Hematopoietic multipotent progenitor cell treated with erythropoietin and hydrocortisone succinate and interleukin-3 and kit ligand, for 17 days (in vitro differentiated cells): ENCODE measurements at places on chromosomes 6 and 20.

DNA sequence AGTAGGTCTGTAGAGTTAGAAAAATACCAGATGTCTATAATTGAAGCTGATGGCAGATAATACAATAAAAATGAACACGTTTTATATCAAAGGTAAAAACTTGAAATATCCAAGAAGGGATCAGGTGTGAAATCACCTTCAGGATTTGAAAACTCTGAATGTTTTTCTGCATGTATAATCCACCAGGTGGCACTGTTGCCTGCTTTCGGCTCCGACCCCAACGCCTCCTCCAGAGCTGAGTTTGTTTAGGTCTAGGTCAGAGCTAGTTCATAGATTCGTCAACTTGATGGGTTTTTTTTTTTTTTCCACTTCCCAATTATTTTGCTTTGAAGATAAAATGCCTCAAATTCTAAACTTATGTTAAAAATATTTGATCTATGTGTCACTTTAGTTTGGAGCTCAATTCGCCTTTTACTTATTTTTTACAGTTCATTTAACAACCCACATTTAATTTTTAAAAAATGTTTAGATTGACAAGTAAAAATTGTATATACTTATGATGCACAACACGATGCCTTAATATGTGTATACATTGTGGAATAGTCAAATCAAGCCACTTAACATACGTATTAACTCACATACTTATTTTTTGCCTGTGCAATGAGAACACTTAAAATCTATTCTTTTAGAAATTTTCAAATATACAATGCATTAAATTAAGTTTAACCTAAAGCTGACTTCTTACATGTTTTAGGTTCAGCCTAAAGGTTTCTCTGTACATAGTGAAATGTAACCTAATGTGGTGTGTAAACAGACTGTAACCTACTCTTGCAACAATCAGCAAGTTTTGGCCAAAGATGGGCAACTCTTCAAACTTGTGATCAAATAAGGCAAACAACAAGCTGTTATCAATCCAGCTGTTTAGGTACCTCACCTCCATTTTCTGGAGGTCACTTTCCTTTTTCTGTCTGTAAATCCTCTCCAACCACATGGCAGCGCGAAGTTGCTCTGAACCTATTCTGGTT is 39.4 kb upstream of the ENPP4 start:
- peak; percentile 36 for DNase-seq

DNA sequence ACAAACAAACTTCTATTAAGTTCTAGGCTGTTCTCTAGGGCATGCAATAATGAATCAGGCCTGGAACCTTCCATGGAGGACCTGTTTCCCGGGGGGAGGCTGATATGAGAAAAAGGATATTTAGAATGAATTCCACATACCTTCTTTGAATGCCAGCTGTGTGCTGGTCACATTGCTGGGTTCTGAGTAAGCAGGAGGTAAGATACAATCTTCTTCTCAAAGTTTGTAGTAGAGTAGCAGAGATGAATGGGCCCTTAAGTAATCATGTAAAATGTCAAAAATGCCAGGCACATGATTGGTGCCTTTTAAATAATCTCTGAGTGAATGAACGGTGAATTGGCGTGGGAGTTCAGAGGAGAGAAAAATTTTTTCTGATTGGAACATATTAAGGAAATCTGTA is 47.4 kb downstream of the TGM2 start:
- no peak for DNase-seq

DNA sequence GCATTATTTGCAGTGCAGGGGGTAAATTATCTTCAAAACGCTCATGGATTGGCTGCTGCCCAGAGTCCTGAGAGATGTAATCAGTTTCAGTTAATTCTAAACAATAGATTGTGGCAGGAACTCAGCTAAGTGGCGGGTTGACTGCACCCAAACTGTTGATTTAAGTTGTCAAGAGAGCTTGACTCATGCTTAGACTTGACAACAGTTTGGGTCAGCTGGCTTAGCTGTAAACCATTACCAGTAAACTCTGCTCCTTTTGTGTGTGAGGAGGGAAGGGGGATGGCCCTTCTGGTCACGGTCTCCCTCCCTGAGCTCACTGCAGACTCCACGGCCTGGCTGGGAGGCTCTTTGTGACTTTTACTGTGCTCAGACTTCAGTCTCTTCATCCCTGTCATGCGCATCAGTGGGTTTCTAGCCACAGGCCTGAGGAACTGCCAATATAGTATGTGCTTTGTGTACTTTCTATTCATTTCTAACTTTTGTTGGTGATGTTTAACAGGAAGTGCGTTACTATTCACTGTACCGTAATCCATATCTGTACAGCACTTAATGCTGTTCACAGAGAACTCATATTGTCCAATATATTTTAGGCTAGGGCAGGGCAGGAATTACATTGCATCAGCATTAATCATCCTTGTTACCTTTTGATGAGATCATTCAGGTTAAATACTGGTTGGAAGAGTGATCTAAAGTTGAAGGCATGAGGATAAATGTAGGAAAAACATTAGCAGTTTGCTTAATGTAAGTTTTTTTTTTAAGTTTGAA is 488.3 kb downstream of the CDKAL1 start:
- no peak for DNase-seq

GRCh38 chr6:165841153-165841558 is 178.1 kb upstream of the PDE10A start:
- no peak for DNase-seq

- DNase-seq, result no peak
Observed at GRCh38 chr6:26008470-26008869, 45.9 kb downstream of the TRIM38 start.

GRCh38 chr6:162074641-162075275 is 652.8 kb downstream of the PRKN start:
- no peak for DNase-seq

GRCh38 chr6:5582762-5583161 is 321.4 kb downstream of the FARS2 start:
- no peak for DNase-seq

GRCh38 chr6:130836055-130836640 is 8.9 kb downstream of the SMLR1 start:
- DNase-seq, result no peak

DNA sequence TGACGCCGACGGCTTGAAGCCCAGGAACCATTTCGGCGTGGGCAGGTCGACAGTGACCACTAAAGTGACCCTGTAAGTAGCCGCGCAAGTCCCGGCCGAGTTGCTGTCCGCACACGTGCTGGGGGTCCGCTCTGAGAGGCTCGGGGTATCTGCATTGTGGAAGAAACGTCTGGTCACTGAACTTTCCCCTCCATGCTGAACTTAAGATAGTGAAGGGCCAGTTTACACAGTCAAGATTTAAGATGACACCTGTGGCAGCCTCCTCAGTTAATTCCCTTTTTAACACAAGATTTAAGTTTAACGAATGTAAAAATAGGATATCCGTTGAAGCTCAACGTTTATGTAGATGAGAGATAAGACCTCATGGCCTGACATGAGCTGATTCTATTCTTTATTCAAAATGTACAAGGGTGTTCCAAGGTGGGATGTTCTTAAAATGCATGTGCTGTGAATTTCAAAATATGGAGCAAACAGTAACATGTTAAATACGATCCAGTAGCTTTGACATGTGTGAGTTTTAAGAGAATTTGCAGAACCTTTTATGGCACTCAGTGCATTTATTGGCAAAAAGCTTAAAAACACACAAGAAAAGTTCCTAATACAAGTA is 116.2 kb downstream of the RTN4IP1 start:
- no peak for DNase-seq

DNA sequence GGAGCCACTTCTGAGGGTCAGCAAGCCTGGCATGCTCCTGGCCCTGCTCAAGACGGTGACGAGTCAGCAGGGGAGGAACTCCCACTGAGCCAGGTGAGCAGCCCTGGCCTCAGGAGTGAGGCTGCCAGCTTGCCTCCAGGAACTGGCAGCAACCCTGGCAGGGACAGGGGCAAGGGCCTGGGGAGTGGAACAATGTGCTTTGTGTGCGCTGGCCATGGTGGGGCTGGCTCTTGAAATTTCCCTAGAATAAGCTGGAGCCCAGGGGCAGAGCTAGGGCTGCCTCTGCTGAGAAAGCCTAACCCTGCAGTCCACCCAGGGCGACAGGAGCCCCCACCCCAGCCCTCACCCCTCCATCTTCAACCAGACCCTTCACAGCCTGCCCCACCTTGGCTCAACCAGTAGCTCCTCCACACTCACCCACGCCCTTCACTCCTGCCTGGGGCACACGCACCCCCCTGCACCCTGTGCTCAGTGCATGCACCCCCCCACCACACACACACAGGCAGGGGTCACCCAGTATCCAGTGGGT is 88.0 kb downstream of the MRPL14 start:
- DNase-seq, result no peak

- no peak for DNase-seq
Observed at GRCh38 chr20:11270566-11270965, 596.8 kb upstream of the JAG1 start.

- DNase-seq, result no peak
Observed at GRCh38 chr6:27209659-27210269, 37.7 kb upstream of the PRSS16 start.

DNA sequence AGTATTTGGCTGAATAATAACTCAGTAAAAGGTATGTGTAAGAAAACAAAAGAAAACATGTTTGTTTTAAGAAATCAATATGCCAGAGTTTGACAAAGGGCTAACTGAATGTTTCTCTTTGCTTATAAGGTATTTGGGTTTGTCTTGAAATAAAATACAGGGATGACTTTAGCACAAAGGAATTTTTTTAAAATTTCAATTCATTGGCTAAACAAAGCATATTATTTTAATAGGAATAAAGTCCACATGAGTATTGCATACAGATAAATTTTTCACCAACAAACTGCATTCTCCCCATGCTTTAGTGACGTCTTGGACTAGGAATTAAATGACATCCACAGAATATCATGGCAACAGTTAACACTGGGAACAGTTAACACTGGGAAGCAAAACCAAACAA is 480.0 kb upstream of the JAG1 start:
- no peak for DNase-seq

GRCh38 chr6:17200395-17200794 is 80.8 kb upstream of the RBM24 start:
- no peak for DNase-seq

GRCh38 chr6:145836170-145836569 is 21.6 kb upstream of the FBXO30 start:
- no peak for DNase-seq

GRCh38 chr6:168222115-168223043 is 97.2 kb downstream of the DACT2 start:
- no peak for DNase-seq

- no peak for DNase-seq
Observed at GRCh38 chr20:2125474-2126112, 24.0 kb downstream of the STK35 start.

- DNase-seq, result no peak
Observed at GRCh38 chr6:95185874-95186273, 391.5 kb upstream of the MANEA start.

GRCh38 chr6:87917886-87918285 is 129.8 kb upstream of the SPACA1 start:
- no peak for DNase-seq

GRCh38 chr20:56872620-56873458 is 243.7 kb downstream of the TFAP2C start:
- DNase-seq, result no peak

DNA sequence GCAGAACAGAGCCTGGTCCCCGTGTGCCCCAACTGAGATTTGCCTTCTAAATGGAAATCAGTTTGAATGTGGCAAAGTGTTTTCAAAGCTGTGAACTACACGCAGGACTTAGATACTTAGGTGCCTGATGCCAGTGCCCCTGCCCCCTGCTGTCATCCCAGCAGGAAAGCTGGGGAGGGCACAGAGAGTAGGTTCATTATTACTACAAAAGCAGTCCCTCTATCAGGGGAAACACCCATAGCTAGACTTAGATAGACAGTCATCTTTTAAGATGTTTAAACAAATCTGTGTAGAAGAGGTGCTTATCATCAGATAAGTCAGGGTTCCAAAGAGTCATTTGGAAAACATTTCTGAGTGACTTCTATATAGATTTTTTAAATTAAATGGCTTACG is 155.0 kb upstream of the SNX9 start:
- no peak for DNase-seq

- DNase-seq, result no peak
Observed at GRCh38 chr6:52840763-52841585, at the start of gene GSTA5. GSTA5 (minus strand) TSS chr6:52840813.

- DNase-seq, result no peak
Observed at GRCh38 chr6:84847390-84848160, 83.2 kb upstream of the TBX18 start.

GRCh38 chr20:33853507-33853813 is 42.3 kb downstream of the CHMP4B start:
- DNase-seq, result no peak

- DNase-seq, result no peak
Observed at GRCh38 chr6:163823577-163823976, 409.1 kb downstream of the QKI start.

GRCh38 chr20:5400164-5400762 is 83.5 kb upstream of the PROKR2 start:
- DNase-seq, result no peak

- no peak for DNase-seq
Observed at GRCh38 chr6:148306286-148306685, 36.4 kb upstream of the SASH1 start.

DNA sequence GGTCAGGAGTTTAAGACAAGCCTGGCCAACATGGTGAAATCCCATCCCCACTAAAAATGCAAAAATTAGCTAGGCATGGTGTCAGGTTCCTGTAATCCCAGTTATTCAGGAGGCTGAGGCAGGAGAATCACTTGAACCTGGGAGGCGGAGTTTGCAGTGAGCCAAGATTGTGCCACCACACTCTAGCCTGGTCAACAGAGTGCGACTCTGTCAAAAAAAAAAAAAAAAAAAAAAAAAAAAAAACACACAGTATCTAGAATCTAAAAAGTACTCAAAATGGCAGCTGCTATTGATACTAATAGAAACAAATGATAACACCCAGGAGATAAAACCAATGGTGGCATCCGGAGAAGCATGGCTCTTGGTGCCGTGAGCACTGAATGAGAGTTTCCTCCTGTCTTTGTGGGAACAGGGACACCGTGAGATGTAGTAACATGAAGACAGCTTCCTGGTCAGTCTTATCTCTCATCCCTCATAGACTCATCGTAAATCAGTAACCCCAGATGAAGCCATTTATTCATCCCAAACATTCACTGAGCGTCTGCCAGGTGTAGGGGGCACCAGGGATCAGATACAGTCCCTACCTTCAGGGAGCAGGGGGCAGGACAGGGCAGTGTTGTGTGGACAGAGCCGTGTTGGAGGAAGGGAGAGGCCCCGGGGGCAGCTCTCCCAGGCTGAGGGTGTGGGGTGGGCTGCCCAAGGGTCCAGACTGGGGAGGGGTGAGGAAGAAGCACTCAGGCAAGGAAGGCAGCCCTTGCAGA is 66.1 kb downstream of the SYNJ2 start:
- no peak for DNase-seq

GRCh38 chr6:166251655-166252054 is 56.5 kb downstream of the PRR18 start:
- no peak for DNase-seq

DNA sequence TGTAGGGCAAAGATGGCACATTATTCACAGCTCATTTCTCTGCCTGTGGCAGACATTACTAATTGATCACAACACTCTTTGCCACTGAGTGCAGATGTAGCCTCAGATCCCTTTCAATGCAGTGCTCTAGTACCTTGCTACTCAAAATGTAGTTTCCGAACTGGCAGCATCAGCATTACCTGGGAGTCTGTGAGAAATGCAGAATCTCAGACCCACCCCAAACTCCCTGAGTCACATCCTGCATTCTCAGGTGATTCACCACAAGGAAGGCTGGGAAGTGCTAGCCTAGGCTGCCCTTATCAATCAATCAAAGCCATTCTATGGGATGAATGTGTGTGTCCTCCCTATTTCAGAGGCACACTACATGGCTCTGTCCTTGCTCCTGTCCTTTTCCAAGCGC is 58.5 kb downstream of the PCNA start:
- DNase-seq, result no peak
